Gastroesophageal sphincter (tissue), 4 donors: ENCODE measurements at places on chromosomes 7 and 10. TPM values are rescaled to one million over a fixed set of nuclear protein-coding genes. Genes with fewer than 3 reads are reported as not detected.

DNA sequence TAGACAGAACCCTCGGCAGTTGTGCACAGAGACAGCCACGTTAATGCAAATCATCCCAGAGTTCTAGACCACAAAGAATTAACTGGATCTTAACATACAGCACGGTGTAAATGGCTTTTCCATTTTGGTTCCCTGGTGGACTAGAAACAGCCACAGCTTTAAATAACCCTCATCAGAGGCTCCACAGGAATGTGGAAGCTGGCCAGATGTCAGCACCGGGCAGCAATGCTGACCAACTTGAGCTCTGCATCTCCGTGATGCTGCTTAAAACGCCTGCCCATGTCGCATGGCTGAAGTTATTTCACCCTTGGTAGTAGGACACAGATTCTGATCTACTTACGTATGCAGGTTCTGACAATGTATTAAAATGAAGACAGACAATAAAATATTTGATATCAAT is 24.5 kb downstream of the RSU1 start:
- peak; percentile 62 for ATAC-seq

Gene METTL27
- total RNA-seq = 4.4 TPM

Gene EPO
- total RNA-seq = not detected

Gene GHRHR
- total RNA-seq = not detected

DNA sequence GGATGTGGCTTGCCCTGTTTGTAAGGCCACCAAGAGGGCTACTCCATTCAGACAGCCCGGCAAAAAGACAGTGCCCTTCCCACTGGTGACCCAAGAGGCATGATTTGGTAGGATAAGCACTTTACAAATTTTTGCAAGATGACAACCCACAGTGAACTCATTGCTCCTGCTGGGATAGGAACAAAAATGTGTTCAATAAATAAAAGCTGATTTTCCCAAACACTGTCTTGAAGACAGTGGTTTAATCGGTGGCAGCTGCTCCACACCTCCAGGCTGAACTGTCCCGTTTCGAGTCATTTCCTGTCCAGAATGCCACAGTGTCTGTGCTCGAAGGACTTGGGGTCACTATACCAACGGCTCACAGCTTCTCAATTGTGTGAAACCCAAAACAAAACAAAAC is 45.1 kb upstream of the NPTX2 start:
- ATAC-seq = no peak

DNA sequence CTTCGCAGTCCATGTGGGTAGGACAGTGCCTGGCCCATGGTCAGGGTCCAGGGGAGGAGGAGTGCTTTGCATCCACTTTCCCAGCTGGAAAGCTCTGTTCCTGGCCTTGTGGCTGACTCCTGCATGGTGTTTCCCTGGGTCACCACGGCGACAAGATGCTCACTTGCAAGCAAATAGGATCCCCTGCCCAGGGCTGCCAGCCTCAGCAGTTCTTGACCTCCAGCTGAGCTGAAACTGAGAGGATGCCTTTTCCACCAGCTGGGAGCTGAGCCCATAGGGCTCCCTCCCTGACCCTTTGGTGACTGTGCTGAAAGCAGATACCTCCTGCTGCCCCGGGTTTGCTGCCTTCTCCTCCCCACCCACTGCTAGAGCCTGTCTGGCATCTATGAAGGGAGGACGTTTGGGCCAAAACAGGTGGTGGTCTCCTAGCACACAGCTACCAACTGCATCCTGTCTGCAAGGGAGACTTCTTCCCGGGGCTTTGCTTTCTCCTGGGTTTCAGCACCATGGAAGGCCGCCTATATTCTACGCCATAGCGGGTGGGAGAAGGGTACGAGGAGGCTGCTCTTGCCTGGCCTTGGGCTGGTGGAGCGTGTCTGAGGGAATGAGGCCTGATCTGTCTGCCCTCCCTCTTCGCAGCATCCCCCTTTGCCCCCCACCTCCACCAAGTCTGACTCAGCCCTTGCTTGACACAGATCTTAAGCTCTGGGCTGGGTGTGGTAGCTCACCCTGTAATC is 34.4 kb downstream of the UBTD1 start:
- ATAC-seq = no peak

DNA sequence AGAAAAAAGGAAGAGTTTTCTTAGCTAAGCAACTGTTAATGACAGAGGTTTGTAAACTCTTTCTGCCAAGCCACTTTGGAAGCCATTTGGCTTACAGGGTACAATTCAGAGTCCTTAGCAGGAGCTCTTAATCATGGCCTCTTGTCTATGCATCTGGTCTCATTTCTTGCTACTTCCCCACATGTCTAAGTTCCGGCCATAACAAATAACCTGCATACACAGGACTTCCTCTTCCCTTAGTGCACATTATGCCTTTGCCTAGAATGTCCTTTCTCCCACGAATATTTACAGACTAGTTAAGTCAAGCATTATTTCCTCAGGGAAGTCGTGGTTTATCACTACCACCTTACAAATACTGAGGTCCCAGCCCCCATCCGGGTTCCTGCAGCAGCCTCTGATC is 8.6 kb upstream of the UPF2 start:
- ATAC-seq = no peak

Gene MORN4
- total RNA-seq = 2.6 TPM

GRCh38 chr7:39621261-39621660 is 2.1 kb upstream of the RALA start:
- no peak for ATAC-seq

GRCh38 chr7:79176859-79177477 is 276.5 kb downstream of the MAGI2 start:
- no peak for ATAC-seq

Gene CCDC71L
- total RNA-seq = 31.4 TPM

DNA sequence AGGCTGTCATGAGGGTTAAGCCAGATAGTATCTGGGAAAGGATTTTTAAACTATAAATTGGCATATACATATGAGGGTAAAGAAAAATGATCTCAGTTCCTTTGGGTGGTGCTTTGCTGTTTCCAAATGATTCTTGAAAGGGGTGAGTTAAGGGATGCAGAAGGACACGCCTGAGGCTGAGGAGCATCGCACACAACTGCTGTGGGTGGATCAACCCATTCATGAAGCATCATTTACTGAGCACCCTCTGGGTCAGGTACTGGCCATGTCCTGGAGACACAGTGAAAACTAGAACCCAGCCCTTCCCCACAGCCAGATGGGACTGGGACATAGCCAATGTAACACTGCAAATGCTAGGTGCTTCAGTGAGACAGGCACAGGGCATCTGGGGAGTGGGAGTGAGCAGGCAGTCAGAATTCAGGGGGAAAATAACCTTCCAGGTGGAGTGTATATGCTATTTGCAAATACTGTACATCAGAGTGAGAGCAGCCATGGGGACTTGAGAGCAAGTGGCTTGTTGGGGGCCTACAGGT is 112.1 kb downstream of the WDFY4 start:
- ATAC-seq = no peak

GRCh38 chr7:138008588-138009349 is 6.9 kb upstream of the CREB3L2 start:
- peak; percentile 55 for ATAC-seq

Gene PWWP2B
- total RNA-seq = 11.3 TPM

Gene CPVL
- 7.0 TPM for total RNA-seq

DNA sequence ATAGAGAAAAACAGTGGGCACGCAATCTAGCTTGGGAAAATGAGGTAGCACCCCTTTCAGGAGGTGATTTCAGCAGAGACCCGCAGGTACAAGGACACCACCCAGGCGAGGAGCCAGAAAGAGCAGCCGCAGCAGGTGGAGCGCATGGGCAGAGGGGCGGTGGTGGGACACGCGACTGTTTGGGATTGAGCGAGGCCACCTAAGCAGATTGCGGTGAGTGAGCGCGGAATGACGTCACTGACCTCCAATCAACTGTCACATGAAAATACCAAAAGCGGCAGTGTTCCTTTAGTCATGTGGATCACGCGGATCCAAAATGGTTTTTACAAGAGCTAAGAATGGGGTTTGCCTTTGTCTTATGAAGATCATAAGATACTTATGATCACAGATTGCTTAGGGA is 40.2 kb upstream of the SLC26A3 start:
- no peak for ATAC-seq

Gene TEX36
- not detected for total RNA-seq

DNA sequence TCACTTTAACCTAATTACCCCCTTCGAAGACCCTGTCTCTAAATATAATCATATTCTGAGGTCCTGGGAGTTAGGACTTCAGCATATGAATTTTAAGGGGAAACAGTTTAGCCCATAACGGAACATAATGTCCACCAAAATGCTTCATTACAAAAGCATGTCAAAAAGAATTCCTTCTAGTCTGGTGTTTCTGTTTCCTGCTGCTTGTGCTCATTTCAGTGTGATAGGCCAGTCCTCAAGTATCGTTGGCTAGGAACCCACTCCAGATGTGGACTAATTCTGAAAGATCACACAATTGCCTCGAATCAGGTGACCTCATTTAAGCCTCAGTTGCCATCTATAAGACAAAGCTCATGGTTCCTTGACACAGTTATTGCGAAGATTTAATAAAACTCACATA is 29.6 kb downstream of the INPP5F start:
- ATAC-seq = no peak

DNA sequence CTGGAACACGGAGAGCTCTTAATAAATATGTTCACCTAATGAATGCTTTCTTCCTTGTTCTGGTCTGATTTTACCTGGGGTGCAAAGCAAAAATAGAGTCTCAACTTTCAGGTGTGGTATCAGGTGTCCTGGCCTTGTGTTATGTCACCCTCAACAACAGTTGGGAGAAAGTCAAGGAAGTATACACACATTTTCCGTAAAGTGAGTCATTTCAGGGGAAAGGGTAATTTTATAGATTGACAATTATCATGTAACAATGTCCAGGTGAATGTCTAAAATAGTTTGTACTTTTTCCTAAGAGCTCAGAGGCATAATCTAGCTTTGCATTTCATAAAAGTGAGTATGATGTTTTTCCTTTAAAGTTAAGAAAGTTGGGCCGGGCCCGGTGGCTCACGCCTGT is 287.4 kb downstream of the SKIDA1 start:
- no peak for ATAC-seq

Gene H2BK1
- total RNA-seq = not detected

DNA sequence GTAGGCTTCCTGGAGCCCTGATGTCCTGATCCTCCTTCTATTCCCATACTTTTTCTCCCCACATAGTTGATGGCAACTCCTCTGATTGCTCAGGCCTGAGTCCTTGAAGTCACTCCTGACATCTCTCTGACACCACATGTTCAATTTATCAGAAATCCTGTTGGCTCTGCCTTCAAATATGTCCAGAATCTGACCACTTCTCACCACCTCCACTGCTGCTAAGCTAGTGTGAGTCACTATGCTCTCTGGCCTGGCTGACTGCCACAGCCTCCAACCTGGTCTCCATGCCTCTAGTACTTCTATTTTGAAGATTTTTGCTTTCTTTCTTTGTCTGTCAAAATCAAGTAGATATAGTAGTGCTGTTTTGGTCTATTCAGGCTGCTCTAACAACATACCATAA is 53.0 kb downstream of the TMEM229A start:
- no peak for ATAC-seq

DNA sequence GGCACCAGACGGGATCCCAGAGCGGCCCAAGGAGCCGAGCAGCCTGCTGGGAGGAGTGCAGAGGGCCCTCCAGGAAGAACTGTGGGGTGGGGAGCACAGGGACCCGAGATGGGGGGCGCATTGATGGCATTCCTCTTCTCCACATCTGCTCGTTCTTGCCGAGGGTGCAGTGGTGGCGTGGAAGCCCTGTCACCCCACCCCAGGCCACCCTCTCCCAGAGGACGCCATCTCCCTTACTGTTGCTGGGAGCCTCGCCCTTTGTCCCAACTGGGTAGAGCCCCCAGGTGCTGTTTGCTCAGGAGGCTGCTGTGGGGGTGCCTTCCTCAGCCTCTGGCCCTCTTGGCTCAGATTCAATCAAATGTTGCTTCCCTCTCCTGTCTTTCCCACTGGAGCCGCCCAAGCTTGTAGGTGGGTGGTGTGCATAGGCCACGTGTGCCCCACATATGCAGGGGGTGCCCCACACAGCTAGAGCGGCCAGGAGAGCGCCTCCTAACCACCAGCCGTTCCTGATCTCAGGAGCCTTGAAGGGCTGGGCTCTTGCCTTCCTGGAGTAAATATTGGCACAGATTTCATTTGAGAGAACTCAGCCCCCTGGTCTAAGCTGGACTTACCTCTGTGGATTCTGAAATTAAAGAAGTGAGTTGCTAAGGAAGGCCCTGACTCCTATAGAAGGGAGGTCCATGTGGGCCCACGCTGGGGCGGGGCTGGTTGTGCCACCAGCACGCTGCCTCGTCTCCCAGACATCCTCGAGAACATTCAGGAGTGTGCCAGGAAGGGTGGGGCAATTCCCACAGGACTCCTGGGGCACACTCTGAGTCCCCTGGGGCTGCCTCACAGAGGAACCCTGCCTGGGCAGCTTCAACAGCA is 39.2 kb downstream of the ZNF467 start:
- ATAC-seq = no peak

DNA sequence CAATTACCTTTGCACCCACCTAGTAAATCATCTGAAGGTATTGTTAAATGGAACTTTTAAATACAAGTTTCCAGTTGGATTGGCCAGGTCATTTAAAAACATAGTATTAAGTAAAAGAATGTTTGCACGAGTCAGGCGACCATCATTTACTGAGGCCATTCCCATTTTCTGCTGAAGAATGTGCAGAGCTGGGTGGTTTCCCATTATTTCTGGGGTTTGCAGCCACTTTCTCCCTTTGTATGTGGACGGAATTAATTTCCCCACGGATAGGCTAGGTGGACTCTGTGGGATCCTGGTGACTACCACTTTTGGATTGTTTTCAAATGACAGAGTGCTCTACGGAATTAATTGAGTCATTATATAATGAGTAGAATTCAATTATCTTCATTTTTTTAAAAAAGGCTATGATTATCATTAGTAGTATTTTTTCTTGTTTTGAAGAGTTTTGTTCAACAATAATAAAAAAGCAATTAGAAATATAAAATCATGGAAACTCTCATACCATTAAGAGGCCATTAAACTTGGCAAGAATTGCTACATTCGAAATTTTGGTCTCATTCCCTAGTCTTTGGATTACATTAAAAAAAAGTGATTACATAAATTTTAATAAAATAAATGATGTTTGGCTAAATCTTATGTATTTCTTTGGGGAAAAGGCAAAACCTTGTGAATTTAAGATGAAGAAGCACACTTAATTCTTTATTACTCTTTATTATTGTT is 120.4 kb upstream of the FZD8 start:
- no peak for ATAC-seq

DNA sequence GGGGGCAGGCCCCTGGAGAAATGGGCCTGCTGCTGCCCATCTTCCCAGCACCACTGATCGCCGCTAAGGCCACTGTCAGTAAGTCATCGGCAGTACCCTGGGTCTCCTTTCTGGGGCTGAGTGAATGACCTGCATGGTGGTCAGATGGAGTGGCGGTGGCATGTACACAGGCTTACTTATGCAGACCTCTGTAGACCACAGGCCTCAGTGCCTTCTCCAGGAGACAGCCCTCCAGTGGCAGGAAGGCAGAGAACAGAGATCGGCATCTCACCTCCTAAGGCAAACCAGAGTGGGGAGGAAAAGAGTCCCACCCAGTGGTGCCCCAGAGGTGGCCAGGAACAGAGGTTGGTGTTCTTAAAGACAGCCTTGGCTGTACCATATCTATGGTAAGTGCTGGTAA is 22.8 kb upstream of the LRRC4 start:
- no peak for ATAC-seq

- ATAC-seq = no peak
Observed at GRCh38 chr10:47295411-47295810, 4.6 kb upstream of the GDF10 start.

Gene LFNG
- total RNA-seq = 4.4 TPM

Gene PSMG3
- total RNA-seq = 36.6 TPM

- ATAC-seq = no peak
Observed at GRCh38 chr10:106898446-106898845, 266.1 kb downstream of the SORCS1 start.

GRCh38 chr7:135911099-135911498 is 66.1 kb downstream of the MTPN start:
- ATAC-seq = no peak
